ENCODE measurements at places on chromosomes 16 and 17.
A peak's percentile ranks its signal among the peaks of the same experiment; 100 is the strongest.

DNA sequence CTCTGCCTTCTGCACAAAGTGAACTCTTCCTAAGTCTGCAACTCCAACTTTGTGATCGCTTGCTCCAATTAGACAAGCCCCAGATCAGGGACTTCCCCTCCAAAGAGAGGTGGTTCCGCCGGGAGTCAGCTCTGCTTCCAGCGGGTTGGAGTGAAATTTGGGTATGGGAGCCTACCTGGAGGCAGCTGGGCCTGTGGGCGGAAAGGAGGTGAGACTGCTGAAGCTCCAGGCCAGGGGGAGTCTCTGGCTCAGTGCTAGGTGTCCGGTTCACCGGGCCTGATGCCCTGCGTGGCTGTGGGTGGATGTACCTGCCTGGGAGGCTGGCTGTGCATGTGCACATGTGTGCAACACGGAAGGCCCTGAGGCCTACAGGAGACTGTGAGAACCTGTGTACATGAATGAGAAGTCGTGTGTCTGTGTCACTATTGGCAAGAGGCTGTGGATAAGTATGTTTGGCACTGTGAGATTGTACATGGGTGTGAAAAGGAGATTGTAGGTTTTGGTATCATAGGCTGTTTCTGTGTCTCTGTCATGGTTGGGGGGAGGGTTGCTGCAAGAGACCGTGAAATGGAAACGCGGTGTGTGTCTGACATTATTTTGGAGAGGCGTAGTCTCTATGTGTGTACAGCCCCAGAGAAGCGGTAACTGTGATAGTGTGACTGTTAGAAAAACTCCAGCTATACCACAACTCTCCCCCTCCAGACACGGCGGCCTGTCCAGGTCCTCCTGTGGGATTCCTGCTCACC lies 4.2 kb downstream of the LHX1 start:
- DNase-seq = peak; percentile 18

GRCh38 chr17:48175692-48176470 lies 68.3 kb downstream of the SNX11 start:
- DNase-seq = no peak

- DNase-seq = no peak
Observed at GRCh38 chr17:8056976-8057625, 18.2 kb downstream of the ALOX15B start.

- DNase-seq = no peak
Observed at GRCh38 chr16:67025210-67025550, 3.8 kb upstream of the CBFB start.

DNA sequence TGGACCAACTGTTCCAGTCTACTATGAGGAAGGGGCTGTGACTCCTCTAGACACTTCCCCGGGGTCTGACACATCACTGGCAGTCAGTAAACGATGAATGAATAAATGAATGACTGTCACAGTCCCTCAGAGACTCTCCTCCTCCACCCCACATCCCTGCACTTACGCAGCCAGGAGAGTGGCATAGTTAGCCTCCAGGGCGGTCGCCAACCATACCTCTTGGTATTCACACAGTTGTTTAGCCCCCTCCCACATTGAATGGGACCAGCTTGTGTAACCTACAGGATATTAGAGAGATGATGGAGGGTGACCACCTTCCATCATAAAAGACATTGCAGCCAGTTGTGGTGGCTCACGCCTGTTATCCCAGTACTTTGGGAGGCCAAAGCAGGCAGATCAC lies 25.7 kb downstream of the UBALD1 start:
- DNase-seq = no peak

DNA sequence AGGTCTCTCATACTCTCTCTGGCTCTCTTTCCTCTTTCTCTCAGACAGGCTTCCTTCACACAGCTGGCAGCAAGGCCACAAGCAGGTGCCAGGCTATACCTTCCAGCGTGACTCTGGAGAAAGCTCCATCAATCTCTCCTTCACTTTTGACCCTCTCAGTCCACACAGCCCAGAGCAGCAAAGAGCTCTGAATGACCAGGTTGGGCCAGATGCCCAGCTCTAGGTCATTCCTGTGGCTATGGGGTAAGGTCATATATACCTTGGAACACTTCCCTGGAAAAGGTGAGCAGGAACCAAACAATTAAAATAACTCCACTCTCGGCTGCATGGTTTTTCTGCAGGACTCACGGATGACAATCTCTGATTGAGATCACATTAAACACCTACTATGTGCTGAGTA lies 8.8 kb downstream of the ADAP2 start:
- no peak for DNase-seq

GRCh38 chr17:15406081-15406480 lies 61.3 kb downstream of the CDRT4 start:
- DNase-seq = no peak

- no peak for DNase-seq
Observed at GRCh38 chr17:44687756-44688155, 1.8 kb downstream of the CCDC43 start.

DNA sequence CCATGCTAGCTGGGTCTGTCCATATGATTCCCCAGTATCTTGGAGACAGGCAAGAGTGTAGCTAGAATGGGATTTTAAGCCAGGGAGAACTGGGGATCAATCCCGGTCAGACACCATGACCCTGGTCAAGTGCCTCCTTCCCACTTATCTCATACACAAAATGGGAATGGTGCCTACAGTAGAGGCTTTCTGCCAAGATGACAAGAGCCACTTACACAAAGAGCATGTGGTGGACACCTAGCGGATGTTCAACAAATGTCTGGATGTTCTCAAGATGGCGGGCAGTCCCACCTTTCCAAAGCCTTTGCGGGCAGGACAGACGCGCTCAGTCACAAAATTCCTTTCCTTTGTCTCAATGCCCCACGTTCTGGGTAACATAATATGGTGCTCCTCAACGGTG lies 57.3 kb downstream of the MAF start:
- DNase-seq = no peak

DNA sequence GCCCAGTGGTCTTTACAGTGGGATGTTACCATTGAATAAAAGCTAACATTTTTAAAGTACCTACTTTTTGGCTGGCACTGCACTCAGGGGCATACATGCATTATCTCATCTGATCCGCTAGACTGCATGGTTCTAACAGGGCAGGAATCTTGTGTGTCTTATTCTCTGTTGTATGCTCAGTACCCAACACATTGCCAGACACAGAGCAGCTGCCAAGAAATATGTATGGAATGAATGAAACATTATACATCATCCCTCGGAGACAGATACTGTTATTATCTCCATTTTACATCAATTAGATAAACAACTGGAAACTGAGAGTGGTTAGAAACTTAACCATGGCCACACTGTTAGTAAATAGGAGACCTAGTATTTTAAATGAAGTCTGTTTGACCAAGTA lies 74.1 kb upstream of the CDH11 start:
- DNase-seq = no peak

GRCh38 chr17:6254036-6254435 lies 180.9 kb downstream of the AIPL1 start:
- no peak for DNase-seq

- DNase-seq = peak; percentile 33
Observed at GRCh38 chr17:338442-339192, 14.0 kb downstream of the RPH3AL start.

GRCh38 chr16:4011940-4012629 lies 104.2 kb downstream of the ADCY9 start:
- no peak for DNase-seq

DNA sequence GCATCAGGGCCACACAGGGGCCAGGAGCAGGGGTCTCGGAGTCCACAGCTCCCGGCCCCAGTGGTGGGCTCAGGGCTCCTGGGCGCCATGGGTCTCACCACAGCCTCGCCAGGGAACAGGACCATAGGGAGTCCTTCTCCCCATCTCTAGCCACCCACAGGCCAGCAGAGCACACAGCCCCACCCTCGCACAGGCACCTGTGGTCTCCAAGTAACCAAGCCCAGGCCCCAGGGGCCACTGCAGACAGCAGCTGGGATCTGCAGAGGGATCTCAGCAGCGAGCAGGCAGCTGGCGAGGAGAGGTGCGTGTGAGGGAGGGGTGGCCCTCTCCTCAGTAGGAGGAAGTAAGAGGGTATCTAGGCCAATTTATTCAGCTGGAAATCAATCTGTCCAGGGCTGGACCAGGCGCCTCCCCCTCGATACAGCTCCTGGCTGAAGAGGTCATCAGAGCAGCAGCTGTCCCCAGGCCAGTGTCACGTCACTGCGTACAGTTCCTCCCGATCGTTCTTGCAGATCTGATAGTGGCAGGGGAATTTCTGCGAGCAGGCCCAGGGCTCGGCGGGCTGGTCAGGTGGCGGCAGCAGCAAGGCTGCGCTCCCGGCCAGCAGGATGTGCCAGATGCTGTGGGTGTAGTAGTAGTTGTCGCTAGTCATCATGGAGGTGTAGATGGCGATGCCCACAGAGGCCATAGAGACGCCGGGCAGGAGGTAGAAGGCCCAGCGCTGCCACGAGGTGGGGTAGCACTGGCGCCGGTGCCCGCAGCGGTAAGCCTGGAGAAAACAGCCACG lies 1.4 kb upstream of the MRPL28 start:
- no peak for DNase-seq

DNA sequence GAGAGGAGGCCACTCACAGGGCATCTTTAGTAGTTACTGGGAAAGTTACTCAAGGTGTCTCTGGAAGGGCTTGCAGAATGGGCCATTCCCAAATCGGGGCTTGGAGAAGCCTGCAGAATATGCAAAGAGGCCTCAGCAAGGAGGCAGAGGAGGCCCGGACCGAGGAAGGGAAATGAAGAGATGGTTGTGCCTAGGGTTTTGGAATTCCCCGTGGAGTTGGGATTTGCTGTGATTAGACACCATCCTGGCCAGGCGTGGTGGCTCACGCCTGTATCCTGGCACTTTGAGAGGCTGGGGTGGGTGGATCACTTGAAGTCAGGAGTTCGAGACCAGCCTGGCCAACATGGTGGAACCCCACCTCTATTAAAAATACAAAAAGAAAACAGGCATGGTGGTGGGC lies 193.0 kb downstream of the IRF8 start:
- DNase-seq = no peak

DNA sequence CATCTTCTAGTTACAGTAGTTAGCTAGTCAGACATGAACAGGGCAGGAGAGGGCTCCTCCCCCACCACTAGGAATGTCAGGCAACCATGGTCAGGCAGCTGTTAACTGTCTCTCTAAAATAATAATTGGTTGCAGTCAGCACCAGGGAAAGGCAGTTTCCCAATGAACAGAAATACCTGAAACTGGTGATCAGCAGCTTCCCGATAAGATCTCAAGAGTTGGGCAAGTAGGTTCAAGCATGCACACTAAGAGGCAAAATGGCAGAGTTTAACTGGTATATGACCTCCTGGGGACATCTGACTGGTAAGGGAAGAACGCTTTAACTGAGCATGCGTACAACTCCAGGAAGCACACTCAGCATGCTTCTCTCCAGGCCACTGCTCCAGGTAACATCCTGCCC lies 12.6 kb upstream of the XYLT1 start:
- DNase-seq = no peak

DNA sequence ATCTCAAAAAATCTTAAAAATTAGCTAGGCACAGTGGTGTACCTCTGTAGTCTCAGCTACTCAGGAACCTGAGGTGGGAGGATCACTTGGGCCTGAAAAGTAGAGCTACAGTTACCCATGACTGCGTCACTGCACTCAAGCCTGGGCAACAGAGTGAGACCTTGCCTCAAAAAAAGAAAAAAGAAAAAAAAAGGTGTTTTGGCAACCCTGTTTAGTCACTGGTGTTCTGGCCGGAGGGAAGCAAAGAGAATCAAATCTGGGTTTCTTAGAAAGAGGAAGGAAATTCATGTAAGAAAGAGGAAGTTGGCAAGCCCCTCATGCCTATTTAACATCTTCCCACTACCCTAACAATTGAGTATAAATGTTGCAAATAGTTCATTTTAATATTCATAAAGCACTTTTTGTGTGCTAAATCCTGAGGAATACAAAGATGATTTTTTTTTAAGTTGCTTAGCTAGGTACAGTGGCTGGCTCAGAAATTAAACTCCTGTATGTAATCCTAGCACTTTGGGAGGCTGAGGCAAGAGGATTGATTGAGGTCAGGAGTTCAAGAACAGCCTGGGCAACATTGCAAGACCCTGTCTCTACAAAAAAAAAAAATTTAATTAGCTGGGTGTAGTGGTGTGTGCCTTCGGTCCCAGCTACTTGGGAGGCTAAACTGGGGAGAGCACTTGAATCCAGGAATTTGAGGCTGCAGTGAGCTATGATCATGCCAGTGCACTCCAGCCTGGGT lies 6.5 kb upstream of the USP32 start:
- DNase-seq = peak; percentile 93

DNA sequence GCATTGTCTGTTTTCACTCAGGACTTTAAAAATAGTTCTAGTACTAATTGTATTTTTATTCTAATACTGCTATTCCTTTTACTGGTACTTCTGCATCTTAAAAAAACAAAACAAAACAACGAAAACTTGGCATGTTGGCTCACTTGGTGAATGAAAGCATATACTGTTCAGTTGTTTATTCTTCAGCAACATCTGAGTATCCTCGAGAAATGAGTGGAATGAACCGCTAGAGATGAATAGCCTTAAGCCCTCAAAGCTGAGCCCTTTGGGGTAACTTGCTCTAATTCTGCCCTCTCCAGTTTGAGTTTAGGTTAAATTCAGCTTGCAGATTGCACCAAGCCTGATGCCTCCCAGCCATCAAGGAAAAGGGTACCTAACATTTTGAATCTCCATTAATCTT lies 126.5 kb downstream of the WWOX start:
- DNase-seq = no peak

DNA sequence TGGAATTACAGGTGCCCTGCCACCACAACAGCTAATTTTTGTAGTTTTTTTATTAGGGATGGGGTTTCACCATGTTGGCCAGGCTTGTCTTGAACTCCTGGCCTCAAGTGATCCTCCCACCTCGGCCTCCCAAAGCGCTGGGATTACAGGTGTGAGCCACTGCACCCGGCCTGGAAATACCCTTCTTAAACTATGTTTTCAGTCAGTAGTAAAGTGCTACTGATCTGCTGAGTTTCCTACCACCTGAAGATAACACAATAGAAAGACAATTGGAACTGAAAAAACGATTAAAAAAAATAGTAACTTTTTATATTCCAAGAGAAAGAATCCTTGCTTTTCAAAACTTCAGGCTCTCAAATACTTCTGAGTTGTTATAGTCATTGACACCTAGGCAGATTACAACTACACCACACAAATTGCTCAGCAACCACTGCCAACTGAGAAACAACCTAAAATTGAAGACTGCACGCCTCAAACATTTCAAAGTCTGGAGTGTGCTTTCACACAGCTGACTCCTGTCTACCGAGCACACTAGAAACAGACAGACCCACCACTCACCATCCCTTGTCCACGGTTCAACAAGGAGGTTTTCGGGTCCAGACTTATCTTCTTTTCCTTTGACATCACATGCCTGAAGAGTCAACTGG lies 40.9 kb downstream of the ZZEF1 start:
- no peak for DNase-seq

All from hematopoietic multipotent progenitor cell treated with erythropoietin and hydrocortisone succinate and interleukin-3 and kit ligand, for 4 days (in vitro differentiated cells).